ENCODE measurements at places on chromosomes 5 and 9.

DNA sequence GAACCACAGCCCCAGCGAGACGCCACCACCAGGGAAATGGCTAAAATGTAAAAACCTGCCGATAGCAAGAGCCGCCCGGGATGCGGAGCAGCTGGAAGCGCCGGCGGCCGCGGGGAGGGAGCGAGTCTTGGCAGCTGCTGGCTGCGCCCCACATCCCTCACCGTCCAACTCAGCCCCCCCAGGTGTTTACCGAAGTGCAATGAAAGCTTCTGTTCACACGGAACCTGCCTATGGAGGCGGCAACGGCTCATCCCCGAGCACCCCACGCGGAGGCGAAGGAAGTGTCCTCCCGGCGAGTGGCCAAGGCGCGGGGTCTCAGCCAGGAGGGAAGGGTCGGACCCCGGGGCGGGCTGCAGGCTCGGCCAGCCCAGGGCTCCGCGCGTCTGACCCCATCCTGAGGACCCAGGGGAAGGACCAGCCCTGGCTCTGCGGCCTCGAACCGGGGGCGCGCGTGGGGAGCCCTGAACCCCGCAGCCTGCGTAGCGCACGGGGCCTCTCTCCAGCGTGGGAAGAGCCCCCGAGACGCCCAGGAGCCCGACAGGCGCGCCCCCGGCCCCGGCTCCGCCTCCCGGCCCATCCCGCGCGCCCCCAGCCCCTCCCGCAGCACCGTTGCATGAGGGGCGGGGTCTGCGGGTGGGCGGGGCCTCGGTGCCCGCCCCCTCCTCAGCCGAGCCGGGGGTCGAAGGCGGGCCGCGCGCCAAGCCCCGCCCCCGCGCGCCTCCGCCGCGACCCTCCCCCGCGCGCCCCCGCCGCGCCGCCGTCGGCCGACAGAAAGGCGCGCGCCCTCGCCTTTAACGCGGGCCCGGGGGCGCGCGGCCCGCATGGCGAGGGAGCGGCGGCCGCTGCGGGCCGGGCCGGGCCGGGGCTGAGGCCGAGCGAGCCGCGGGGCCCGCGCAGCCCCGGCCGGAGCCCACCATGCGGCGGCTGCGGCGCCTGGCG lies at the start of gene DIPK1B:
Gene DIPK1B, plus strand, starts transcription at position 822 of the 939 bp plus-strand sequence. Its CDS starts 94 bp downstream, at position 916.
- no peak for DNase-seq

GRCh38 chr5:138316355-138316754 lies 15.2 kb downstream of the CDC25C start:
- no peak for DNase-seq

DNA sequence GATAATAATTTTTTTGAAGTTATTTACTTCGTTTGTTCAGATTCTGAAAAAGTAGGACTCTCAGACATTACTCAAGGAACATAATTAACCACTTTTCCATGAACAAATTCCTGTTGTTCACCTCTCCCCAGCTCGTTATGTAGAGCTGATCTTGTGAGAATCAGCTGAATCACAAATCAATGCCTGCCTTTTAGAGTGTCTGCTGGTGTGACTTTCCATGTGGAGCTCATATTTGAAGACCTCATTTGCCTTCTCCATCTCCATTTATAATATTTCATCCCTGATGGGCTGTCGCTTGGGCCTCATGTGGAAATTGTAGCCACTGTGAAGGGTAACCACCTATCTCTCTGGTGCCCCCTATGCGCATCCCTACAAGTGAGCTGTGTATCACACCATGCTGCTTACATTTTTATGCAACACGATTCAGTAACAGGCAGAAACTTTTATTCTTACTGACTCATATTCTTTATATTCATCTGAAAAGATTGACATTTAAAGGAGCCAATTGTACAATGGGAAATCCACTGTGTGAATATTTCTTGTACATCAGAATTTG lies 111.3 kb downstream of the STK32A start:
- DNase-seq = no peak

DNA sequence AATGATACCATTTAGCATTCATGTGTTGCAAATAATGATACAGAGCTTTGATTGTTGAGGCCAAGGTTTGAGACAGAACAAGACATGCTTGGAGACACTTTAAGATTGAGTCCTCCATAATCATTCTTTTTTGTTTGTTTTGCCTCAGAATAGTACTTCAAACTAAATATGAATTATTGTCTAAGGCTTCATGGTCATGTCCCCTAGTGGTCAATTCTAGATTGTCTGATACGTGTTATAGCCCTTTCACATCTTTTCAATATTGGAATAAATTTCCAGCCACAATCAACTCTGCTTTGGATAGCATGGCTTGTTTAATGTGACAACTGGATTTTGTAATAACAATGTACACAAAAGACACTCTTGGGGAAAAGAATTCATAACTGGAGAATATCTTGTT lies 64.2 kb downstream of the PRLR start:
- no peak for DNase-seq

DNA sequence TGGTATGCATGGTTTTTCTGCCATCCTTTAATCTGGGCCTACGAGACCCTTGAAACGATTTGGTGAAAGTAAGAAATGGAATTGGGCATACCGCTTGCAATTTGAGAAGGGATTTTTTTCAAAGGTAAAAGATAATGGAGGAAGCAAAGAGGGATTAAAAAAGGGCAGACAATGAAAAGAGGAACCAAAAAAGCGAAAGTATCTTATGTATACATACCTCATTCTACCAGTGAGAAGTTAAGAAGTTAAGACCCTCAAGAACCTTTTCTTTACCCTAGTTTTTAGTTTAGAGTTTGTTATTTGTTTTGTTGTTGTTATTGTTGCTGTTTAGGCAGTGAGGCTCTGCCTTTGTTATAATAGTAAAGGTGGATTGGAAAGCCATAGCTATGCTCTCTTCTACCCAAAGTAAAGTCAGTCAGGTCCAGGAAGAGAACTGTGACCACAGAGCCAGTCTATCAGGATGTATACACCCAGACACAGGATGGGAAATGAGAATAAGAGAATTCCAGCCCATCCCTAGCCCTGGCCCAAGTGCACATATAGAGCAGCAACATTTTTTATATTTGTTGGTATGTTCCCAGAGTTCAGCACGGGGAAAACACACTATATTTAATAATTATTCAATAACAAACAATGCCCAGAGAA lies 166.6 kb downstream of the RFX3 start:
- DNase-seq = no peak

DNA sequence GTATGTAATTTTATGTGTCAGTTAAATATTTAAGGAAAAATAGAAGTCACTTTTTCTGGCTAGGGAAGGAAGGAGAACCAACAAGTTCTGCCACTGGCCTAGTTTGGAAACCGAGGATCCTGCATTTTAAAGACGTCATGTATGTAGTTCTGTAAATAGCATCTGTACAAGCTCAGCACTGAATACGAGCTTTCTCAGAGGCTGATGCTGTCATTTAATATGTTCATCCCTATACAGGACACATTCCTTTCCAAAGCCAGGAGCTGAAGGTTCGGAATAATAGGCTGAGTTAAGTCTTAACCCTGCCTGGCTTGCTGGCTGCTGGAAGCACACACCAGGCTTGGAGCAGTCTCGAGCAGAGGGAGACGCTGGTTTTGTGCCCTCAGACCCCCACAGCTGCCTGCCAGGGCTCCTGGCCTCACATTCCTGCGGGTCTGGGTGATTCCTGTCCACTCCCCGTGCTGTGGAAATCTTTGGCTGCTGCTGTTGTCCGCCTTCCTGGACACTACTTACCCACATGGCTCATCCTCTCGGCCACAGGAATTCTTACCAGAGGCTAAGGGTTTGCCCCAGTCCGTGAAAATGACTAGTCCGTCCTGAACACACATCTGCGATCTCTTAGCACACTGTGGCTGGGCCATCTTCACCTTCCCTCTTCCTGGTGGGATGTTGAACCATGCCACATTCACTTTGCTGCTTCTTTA lies 36.6 kb downstream of the SLC46A2 start:
- DNase-seq = no peak

- DNase-seq = no peak
Observed at GRCh38 chr9:109149089-109149488, 18.0 kb downstream of the FRRS1L start.

DNA sequence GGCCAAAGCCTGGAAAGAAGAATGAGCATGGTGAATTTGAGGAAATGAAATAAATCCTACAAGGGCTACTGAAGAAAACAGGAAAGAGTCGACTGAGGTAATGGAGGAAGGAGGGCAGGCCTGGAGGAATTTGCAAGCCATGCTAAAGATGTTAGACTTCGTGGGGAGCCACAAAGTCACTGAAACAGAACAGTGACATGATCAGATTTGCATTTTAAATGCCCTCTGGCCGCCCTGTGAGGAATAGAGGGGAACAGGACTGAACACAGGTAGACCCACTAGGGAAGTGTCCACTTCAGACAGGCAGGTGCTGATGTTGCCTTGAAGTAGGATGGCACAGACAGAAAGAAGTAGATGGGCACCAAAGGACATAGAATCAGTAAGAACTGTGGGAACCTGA lies 42.8 kb upstream of the RLN1 start:
- DNase-seq = no peak

DNA sequence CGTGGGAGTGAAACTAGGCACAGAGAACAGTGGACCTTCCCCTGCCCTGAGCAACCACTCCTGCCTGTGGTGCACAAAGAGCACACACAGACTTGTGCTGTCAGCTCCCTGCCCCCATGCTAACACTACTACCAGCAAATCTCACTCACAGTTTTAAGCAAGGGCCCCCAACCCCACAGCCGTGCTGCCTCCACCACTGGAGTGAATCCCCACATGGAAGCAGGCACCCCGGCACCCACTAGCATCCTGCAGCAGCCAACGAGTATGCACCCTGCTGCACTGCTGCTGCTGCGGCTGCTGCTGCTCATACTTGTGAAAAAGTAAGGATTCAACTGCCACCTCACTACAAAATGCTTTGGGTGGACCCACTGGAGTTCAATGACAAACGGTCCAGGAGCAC lies 435.5 kb downstream of the SLCO4C1 start:
- no peak for DNase-seq

GRCh38 chr5:80269991-80270438 lies 14.2 kb upstream of the SERINC5 start:
- DNase-seq = no peak

GRCh38 chr9:115637661-115638060 lies 515.9 kb upstream of the PAPPA start:
- DNase-seq = no peak

DNA sequence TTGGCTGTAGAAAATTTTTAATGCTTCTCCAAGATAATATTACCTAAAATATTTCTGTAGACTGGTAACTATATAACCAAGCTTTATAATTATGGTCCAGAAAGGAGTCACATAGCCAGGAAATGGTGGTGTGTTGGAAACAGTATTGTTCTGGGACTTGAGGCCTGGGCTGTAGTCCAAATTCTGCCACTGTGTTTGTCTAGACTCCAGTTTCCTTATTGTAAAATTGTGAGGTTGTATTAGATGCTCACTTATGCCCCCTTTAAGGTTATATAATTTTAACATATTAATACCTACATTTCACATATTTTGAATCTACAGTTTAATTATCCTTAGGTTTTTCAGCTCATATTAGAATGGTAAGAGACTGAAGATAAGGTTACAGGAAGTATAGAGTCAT lies 42.4 kb downstream of the STX17 start:
- no peak for DNase-seq

DNA sequence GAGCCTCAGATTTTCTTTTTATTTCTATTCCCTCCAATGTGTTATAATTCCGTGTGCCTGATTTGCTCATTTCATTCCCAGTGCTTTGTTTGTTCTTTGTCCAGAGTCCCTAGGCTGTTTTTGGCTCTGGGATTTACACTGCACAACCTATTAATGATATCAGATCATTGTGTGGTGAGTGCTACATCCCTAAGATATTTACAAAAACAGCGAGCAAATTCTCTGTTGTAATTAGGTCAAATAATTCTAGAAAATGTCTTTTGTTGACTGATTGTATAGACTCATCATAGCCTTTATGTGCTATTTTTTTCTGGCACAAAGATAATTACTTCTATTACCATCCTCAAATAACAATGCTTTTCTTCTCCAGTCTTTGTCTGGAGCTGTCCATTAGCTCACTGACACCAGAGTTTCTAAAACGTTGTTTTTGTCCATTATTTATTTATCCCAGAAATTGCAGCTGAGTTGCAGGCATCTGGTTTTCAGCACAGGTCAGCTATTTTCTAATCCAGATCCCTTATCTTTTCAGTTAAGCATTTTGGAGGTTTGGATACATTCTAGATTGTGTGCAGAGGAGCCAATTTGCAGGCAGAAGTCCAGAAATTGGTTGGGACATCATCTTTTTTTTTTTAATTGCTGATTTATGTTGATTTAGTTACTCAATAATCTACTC lies 379.9 kb upstream of the DMAC1 start:
- no peak for DNase-seq

DNA sequence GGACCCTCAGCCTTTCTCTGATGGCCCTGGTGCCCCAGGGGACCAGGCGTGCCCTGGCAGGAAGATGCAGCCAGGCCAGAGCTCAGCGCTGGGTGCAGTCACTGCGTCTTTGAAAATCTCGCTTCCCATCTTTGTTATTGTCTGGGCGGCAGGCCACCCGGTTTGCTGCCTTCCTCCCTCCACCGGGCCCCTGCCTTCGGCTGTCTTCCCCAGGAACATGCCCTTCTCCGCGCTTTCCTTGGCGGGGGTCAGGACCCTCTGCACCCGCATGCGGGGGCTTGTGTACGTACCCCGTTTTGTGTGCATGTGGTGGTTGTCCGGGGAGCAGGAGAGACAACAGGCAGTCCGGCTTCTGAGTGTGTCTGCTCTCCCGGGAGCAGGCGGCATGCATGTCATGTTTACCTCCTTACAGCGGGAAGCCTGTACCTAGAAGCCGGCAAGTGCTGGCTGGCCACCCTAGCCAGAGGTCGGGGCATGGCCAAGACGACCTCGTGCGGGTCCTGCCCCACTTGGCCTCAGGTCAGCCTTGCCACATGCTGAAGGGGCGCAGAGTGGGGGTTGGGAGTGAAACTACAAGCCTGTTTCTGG lies 49.5 kb downstream of the DAB2IP start:
- no peak for DNase-seq

DNA sequence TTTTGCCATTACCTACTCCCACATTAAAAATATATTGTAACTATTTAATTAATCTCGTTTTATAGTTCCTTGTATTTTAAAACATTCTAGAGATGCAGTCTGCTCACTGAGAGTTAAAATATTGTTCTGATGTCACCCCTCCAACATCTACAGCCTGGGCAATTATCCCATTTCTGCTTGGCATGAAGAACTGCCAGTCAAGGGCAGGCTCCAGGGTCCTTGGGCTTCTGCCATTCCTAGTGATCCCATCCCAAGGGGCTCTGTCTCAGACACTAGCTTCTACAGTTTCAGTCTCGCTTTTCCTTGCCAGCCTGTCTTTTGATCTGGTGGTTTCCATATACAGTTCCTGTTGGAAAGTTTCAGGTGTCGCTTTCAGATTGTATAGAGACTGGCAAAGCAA lies 287.2 kb downstream of the TMEM232 start:
- no peak for DNase-seq

DNA sequence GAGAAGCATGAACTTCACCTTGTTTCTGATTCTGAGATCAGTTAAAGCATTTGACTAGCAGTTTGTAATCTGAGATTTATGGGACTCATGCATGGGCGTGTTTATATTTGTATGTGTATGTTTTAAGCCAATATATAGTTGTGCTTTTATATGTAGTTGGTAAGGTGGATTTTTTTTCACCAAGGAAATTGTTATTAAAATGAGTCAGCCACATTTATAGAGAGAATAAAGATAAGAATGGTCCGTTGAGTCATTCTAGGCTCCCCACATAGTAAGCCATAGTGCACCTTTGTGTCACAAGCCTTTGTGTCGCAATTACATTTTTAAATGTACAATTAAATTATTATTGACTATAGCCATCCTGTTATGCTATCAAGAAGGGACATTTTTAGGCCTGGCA lies 89.0 kb downstream of the NLN start:
- no peak for DNase-seq

GRCh38 chr5:67887748-67888161 lies 327.8 kb upstream of the PIK3R1 start:
- DNase-seq = no peak

All from AG08396 (cell line).